ENCODE measurements at places on chromosomes 7 and 10.
A peak's percentile ranks its signal among the peaks of the same experiment; 100 is the strongest.

DNA sequence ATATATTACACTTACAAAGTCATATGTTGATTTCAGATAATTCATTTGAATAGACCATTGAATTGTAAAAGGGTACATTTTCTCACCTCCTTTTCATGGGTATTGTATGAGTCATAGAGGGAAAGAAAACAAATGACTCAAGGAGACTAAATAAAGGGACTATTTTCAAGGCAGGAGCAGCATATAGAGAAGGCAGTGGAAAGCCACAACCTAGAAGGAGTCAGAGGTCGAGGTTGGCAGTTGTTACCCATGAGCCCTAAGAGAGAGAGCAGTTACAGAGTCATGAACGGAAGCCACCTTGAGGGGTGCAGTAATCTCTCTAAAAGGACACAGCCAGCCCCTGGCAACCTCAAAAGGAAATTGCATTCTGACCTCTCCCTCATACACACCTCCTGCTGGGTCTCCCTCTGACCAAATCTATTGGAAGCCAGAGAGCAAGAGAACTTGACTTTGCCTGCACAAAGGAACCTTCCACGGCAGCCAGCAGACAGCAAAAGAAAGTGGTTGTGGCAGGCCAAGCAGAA, 137.9 kb downstream of the GRM8 start:
- no peak for DNase-seq

DNA sequence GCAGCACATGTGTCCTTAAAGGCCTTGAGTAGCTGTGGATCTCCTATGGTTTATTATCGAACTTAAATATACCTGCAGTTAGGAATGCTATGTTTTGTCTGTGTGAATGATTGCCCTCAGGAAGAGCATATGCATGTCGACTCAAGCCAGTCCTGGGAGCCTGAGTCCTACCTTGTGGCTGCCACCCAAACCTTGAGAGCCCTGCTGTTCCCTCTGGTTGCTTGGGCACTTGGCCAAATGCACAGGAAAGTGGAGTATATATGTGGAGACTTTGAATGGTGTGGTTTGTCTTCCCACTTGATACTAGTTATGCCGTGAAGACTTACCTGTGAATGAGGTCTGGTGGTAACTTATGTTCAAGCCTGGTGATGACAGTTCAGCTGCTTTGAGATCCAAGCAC, 409.8 kb downstream of the LRMDA start:
- no peak for DNase-seq

DNA sequence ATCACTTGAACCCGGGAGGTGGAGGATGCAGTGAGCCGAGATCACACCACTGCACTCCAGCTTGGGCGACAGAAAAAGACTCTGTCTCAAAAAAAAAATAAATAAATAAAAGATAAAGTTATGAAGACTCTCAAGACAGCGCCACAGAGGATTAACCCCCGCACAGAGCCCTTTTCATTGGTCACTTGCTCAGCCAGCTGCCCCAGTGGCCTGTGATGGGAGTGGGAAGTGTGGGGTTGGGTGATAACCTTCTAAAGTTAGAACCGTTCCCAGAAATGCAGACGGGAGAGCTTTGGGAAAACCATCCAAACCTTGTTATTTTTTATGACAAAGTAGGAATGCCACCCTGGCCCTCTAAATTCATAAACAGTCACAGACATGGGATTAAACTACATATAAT, 57.4 kb downstream of the PARP12 start:
- DNase-seq: no peak

GRCh38 chr7:44279731-44280505, 45.5 kb downstream of the CAMK2B start:
- DNase-seq: peak; percentile 44

- DNase-seq: peak; percentile 57
Observed at GRCh38 chr10:132624847-132625471, 87.4 kb downstream of the INPP5A start.

DNA sequence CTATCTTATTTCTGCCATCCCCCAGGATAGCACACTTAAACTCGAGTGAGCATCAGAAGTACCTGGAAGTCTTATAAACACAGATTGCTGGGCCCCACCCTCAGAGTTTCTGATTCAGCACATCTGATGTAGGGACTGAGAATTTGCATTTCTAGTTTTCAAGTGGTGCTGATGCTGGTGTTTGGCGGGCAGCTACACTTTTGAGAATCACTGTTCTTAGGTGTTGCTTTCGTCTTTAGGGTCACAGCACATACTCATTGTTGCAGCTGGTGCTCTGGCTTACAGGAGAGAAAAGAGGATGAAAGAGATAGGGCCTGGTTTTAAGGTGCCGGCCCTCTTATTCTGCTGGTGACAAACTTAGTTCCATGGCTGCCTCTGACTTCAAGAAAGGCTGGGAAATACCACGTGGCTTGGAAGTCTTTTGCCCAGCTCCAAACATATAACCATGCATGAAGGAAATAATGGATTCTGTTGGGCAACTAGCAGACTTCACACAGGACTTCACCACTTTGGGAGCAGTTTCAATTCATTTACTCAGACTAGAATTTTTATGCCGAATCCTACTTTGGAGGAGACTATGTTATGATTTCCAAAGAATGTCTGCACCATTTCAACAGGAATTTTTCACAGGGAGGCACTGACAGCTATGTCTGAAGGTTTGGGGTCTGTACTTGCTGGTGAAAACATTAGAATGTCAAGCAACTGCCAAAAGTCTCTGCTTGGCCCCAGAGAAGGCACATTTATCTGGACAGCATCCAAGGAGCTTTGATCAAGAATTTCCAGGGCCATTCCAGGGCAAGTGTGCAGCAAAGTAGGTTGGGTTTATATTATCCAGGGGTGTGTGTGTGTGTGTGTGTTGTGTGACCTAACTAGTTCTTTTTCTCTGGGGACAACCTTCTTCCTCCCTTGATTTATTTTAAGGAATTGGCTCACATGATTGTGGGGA, 6.9 kb upstream of the MINDY4 start:
- DNase-seq: no peak

- DNase-seq: no peak
Observed at GRCh38 chr7:78970440-78970916, 483.0 kb downstream of the MAGI2 start.

DNA sequence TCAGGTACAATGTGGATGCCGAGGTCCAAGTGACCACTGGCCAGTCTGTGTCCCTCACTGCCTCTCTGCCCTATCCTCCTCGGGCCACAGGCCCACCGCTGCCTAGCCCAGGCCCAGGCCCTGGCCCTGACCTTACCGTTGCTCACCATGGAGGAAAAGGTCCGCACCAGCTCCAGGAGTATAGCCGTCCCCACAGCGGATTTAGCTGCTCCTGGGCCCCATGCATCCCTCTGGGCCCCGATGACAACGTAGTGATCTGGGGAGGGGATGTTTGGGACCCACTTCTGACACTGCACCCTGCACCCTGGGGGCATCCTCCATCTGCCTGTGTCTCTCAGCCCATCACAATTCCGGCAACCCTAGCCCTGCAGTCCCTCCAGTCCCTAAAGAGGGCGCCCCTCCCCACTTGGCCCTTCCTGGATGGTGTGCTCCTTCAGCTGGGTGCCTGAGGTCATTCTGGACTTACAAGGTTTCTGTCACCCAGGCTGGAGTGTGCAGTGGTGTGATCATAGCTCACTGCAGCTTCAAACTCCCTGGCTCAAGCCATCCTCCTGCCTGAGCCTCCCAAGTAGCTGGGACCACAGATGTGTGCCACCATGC, 12.1 kb downstream of the TFR2 start:
- no peak for DNase-seq

DNA sequence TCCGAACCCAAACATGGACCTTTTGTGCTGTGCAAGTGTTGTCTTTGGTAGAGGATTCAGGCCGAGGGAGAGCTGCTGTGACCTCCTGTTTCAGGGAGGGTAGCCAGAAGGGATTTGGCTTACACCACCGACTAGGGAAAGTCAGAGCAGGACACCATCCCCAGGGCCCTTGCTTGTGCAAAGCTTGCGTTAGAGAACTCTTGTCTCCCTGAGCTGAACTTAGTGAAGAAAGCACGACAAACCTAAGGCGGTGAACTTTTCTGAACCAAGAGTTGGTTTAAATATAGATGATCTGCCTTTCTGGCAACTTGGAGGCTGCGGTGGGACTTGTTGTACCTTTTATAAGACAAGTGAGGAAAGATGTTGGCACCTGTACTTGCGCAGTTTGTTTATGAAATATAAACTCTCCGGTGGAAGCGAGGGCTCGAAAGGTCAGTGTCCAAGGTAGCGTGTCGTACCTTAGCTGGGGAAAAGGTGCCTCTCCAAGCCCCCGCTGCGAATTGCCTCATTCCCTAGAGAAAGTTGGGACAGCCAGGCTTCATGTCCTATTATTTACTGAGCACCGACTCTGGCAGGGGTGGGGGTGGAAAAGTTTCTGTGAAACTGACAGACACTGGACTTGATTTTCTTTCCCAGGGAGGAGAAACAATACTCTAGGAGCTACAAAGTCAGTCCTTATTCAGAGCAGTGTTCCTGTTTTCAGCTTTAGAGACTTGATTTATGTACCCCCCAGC, 31.6 kb downstream of the WBP1L start:
- no peak for DNase-seq

GRCh38 chr7:139918480-139918879, 89.4 kb downstream of the TBXAS1 start:
- DNase-seq: no peak

All from left forelimb (tissue), 1 donor.